ENCODE measurements at places on chromosomes 12 and 14.
A peak's percentile ranks its signal among the peaks of the same experiment; 100 is the strongest.

- DNase-seq = no peak
Measured at GRCh38 chr14:62691647-62692489, 353.4 kb downstream of the KCNH5 start.

GRCh38 chr14:106044949-106045596, 518.7 kb downstream of the TMEM121 start:
- peak; percentile 34 for DNase-seq

DNA sequence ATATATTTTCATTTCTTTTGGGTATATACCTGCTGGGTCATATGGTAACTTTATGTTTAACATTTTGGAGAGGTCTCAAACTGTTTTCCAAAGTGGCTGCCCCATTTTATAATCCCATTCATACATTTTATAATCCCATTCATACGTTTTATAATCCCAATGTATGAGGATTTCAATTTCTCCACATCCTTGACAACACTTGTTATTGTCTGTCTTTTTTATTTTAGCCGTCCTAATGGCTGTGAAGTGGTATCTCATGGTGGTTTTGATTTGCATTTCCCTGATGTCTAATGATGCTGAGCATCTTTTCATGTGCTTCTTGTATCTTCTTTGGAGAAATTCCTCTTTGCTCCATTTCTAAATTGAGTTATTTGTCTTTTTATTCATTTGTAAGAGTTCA, 6.7 kb upstream of the CFL2 start:
- no peak for DNase-seq

DNA sequence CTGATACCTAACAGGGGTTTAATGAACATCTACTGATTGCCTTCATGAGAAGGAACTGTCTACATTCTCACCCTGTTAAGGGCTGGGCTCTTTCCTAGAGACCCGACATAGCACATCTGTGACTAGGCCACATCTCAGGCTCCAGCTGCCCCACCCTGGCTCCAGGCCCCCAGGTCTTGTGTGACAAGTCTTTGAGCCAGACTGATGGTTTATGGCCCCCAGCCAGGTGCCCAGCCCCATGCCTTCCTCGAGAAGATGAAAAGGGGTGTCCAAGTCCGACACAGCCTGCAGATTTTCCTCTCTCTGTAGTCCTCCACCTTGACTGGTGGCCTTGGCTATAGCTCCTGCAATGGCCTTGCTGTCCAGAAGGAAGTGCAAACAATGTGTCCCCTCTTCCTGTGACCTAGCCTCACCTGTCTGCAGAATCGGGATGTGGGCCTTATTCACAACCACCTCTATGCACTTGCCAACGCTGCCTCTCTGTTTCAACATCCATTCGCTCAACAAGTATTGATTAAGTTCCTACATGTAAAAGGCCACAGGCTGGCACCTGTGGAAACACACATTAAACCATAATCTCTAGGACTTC, 4.2 kb downstream of the ACTN1 start:
- no peak for DNase-seq

Measured in GM13976 (cell line).